Effector memory CD4-positive, alpha-beta T cell (primary cell): ENCODE measurements at places on chromosomes 11 and 22.

GRCh38 chr11:69277074-69277809 lies 16.7 kb upstream of the MYEOV start:
- H3K36me3 ChIP-seq = no peaks in the 10 kb centered on the region
- H3K27me3 ChIP-seq = no peaks in the 10 kb centered on the region
- no peaks in the 10 kb centered on the region for H3K4me1 ChIP-seq
- DNase-seq = no peak

- H3K4me1 ChIP-seq = no peaks in the 10 kb centered on the region
- no peaks in the 10 kb centered on the region for H3K36me3 ChIP-seq
- no peaks in the 10 kb centered on the region for H3K27me3 ChIP-seq
- DNase-seq = no peak
- no peak overlapping the region for H3K27ac ChIP-seq
Measured at GRCh38 chr11:79406376-79406775, 34.5 kb downstream of the TENM4 start.

DNA sequence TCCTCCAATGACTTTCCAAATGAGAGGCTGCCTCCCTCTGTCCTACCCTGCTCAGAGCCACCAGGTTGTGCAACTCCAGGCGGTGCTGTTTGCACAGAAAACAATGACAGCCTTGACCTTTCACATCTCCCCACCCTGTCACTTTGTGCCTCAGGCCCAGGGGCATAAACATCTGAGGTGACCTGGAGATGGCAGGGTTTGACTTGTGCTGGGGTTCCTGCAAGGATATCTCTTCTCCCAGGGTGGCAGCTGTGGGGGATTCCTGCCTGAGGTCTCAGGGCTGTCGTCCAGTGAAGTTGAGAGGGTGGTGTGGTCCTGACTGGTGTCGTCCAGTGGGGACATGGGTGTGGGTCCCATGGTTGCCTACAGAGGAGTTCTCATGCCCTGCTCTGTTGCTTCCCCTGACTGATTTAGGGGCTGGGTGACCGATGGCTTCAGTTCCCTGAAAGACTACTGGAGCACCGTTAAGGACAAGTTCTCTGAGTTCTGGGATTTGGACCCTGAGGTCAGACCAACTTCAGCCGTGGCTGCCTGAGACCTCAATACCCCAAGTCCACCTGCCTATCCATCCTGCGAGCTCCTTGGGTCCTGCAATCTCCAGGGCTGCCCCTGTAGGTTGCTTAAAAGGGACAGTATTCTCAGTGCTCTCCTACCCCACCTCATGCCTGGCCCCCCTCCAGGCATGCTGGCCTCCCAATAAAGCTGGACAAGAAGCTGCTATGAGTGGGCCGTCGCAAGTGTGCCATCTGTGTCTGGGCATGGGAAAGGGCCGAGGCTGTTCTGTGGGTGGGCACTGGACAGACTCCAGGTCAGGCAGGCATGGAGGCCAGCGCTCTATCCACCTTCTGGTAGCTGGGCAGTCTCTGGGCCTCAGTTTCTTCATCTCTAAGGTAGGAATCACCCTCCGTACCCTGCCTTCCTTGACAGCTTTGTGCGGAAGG lies 2.9 kb downstream of the APOC3 start:
- H3K36me3 ChIP-seq = no peaks in the 10 kb centered on the region
- DNase-seq = no peak
- peaks cover 9% of the 10 kb centered on the region for H3K4me1 ChIP-seq
- no peak overlapping the region for H3K27ac ChIP-seq

DNA sequence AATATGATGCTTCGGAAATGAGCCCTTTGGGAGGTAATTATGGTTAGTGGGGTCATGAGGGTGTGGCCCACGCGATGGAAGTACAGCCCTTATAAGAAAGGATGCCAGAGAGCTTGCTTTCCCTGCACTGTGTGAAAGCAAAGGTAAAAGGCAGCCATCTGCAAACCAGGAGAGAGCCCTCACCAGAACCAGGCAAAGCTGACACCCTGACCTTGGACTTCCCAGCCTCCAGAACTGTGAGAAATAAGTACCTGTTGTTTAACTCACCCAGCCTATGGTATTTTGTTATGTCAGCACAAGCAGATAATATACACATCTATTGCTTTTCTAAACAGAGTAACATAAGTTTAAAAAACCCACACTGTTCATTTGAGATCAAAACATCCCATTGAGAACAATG lies 50.7 kb downstream of the SYN3 start:
- H3K4me1 ChIP-seq = no peaks in the 10 kb centered on the region
- no peaks in the 10 kb centered on the region for H3K36me3 ChIP-seq
- H3K4me3 ChIP-seq = no peak overlapping the region
- H3K27me3 ChIP-seq = no peaks in the 10 kb centered on the region

DNA sequence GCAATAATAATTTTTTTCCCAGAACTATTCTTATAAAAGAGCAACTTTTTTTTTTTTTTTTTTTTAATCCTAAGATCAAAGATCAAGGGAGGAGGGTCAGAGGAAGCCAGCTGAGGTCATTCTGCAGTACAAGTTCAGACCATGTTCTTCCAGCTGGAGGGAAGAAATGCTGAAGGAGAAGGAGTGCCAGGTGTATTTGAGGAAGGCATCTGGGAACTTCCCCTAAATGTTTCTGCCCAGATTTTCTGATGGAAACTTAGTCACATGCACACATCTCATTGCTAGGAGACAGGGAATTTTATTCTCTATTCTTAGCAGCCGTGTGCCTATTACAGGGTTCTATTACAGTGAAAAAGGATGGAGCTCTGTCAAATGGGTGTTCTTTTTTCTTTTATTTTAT lies 208.4 kb downstream of the ARHGAP42 start:
- no peak overlapping the region for H3K27ac ChIP-seq
- no peak for DNase-seq
- no peaks in the 10 kb centered on the region for H3K4me1 ChIP-seq
- H3K36me3 ChIP-seq = no peaks in the 10 kb centered on the region

DNA sequence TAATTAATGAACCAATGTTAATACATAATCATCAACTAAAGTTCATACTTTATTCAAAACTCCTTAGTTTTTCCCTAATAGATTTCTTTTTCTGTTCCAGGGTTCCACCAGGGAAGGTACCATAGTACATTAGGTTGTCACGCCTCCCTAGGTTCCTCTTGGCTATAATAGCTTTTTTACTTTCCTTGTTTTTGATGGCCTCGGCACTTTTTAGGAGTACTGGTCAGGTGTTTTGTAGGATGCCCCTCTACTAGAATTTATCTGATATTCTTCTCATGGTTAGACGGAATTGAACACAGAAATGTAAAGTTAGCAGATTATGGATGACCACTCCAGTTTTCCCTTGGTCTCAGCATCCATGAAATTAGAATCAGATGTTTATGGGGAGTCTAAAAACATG lies 34.0 kb downstream of the PARVA start:
- no peaks in the 10 kb centered on the region for H3K36me3 ChIP-seq
- no peak overlapping the region for H3K4me3 ChIP-seq
- no peak for DNase-seq
- no peaks in the 10 kb centered on the region for H3K4me1 ChIP-seq
- no peak overlapping the region for H3K27ac ChIP-seq
- H3K27me3 ChIP-seq = no peaks in the 10 kb centered on the region

DNA sequence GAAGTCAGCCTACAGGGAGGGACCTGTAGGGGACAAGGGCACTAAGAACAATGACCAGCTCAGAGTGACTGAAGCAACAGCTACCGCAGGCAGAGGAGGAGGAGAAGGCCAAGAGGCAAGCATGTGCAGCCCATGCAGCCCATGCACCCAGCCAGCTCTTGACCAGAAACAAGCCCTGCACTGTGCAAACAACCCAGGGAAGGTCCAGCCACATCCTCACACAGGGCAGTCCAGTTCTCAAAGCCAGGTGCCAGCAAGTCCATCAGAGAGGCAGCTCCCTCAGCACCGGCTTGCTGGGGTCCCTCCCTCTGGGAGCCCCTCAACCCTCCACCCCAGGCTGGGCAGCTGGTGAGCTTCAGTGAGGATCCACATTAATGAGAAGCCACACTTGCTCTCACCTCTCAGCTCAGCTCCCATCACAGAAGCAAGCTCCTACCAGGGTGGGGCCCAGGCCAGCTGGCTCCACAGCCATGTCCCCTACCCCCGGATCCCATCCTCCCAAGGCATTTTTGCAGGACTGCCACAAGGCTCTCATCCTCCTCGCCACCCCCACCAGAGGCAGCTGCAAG lies 7.1 kb downstream of the DGCR2 start:
- H3K4me1 ChIP-seq = peaks cover 60% of the 10 kb centered on the region
- no peak overlapping the region for H3K27ac ChIP-seq
- no peaks in the 10 kb centered on the region for H3K36me3 ChIP-seq

DNA sequence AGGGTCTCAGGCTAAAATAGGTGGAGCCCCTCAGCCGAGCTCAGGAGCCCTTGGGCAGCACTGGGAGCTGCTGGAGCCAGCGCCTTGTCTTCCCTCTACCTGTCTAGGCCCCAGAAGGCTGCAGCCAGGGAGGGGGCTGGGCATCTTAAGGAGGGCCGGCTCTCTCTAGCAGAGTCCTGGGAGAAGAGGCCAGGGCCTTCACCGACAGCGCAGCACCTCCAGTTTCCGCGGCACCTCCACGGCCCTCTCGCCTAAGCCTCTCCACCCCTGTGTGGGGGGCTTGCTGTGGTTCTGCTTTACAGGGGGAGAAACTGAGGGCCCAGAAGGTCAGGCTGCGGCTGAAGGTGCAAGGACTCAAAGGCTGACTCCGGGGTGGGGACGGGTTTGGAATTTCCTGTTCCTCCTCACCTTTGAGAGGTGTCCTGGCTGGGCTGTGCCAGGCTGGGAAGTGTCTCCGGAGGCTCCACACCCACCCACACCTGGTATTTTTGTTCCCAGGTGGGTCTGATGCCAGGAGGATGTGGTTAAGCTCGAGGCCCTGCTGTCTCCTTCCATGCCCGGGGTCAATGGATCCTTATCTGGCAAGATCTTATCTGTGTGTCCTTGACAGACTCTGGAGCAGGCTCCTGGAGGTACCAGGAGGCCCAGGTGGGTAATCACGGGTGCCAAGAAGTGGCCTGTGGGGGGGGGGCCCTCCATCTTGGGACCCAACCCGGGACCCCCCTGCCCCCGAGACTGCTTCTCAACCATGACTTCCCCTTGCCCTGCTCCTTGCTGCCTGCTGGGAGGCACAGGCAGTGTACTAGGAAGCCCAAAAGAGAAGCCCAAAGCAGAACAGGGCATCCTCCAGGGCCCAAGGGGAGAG lies 95.3 kb upstream of the FGF3 start:
- H3K4me1 ChIP-seq = peaks cover 5% of the 10 kb centered on the region
- no peaks in the 10 kb centered on the region for H3K36me3 ChIP-seq
- peaks cover 3% of the 10 kb centered on the region for H3K27me3 ChIP-seq
- no peak overlapping the region for H3K4me3 ChIP-seq
- DNase-seq = no peak
- H3K27ac ChIP-seq = no peak overlapping the region

DNA sequence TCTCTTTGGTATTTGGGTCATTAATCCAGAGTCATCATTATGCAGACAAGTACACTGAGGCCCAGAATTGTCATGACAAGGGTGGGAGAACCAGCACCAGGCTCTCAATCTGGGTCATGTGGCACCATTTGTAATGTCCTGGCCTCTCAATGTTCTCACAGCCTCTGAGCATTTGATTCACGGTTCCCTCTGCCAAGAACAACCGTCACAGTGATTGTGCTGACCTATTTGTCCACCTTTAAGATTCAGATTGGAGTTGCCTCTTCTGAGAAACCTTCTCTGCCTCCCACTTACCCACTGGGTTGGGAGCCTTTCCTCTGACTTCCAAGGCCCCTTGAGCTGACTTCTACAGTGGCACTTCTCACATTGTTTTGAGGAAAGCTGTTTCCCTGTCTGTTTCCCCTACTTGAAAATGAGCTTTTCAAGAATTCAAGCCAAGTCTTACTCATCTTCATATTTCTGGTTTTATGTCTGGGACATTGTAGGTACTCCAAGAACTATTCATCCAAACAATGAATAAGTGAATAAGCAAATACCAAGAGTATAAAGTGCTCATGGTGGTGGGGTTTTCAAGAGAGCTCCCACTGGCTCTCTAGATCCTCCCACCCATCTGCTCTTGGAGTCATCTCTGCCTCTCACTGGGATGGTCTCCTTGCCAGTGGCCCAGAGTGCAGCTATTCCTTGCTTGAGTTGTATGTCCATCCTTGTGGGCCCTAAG lies 126.4 kb upstream of the E2F8 start:
- no peak overlapping the region for H3K27ac ChIP-seq
- no peak for DNase-seq
- no peaks in the 10 kb centered on the region for H3K4me1 ChIP-seq
- H3K36me3 ChIP-seq = no peaks in the 10 kb centered on the region
- no peaks in the 10 kb centered on the region for H3K27me3 ChIP-seq

DNA sequence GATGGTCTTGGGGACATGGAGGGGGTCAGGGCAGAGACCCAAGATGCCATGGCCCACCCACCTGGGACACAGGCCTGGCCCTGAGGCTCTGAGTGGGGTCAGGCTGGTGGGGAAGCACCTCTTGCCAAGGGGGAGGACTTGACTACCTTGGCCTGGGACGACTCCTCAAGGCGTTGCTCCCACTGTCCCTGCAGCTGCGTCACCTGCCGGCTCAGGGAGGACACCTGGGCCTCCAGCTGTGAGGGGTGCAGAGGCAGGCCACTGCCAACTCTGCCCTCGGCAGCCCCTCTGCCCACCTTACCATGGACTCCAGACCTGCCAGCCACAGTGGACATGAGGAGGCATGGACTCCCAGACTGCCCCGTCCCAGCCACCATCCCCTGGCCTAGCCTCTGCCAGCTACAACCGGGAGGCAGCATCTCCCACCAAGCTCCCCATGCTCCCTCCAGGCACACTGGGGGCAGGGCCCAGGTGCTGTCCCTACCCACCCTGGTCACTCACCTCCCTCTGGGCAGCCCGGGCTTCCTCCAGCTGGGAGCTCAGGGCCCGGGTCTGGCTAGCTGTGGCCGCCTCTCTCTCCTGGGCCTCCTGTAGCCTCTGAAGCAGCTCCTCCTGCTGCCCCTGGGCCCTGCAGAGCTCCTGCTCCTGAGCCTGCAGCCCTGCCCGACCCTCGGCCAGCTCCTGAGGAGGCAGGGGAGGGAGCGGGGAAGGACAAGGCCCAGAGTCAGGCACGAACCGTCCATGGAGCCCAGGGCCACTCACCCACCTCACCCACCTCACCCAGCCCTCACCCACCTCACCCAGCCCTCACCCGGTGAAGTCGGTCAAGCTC lies 8.6 kb downstream of the CDC42BPG start:
- no peak for DNase-seq
- no peaks in the 10 kb centered on the region for H3K27me3 ChIP-seq
- no peak overlapping the region for H3K4me3 ChIP-seq
- H3K27ac ChIP-seq = no peak overlapping the region

DNA sequence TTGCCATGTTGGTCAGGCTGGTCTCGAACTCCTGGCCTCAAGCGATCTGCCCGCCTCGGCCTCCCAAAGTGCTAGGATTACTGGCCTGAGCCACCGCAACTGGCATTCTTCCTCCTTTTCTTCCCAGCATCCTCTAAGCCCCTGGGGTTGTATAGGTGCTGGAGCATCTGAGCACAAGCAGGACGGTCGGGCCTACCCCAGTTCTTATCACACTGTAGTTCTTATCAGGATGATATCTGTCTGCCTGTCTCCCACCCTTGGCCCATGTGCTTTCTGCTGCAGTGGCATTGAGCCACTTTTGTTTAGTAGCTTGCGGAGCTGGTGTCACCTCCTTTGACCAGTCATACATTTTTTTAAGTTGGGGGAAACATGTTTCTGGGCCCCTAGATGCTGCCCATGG lies 1.9 kb downstream of the RHOD start:
- H3K4me3 ChIP-seq = no peak overlapping the region
- no peaks in the 10 kb centered on the region for H3K27me3 ChIP-seq
- no peaks in the 10 kb centered on the region for H3K36me3 ChIP-seq
- no peak for DNase-seq
- peaks cover 10% of the 10 kb centered on the region for H3K4me1 ChIP-seq
